Stimulated activated CD8-positive, alpha-beta memory T cell treated with anti-CD3 and anti-CD28 coated beads, Interleukin-7, amount 100 ng/mL, for 1 hour (primary cell): ENCODE measurements at places on chromosomes 1 and 21.

- no peak for DNase-seq
Measured at GRCh38 chr1:17984583-17984982, 123.0 kb upstream of the IGSF21 start.

- no peak for DNase-seq
Measured at GRCh38 chr1:66739401-66740157, 12.7 kb upstream of the DYNLT5 start.

GRCh38 chr1:225407755-225408154, 20.1 kb downstream of the LBR start:
- no peak for DNase-seq

DNA sequence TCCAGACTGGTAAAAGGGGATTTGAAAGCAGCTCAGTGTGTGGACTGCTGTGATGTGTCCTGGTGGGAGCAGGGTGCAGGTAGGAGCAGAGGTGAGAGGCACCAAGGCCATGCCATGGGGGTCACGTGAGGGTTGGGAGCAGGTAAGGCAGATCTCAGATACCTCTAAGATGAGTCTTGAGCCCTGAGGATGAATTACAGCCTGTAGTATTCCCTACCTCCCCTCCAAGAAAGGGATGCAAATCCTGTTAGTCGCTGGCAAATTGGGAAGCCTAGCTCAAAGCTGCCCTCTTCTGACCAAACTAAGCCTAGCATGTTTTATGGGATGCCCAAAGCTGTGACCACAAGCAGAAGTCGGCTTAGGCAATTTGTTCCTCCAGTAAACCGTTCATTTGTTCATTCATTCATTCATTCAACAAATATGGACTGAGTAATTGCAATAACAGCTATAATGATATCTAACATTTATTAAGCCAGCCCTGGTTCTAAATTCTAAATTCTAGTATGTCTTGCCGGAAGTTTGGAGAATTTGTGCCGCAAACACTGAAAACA, 3.9 kb upstream of the NUAK2 start:
- peak; percentile 20 for DNase-seq

- no peak for DNase-seq
Measured at GRCh38 chr1:201710632-201711597, 118.0 kb upstream of the IPO9 start.

GRCh38 chr1:226547754-226548191, 791 bp upstream of the STUM start:
- DNase-seq: peak; percentile 45

- no peak for DNase-seq
Measured at GRCh38 chr1:40751802-40752201, 31.8 kb upstream of the KCNQ4 start.

DNA sequence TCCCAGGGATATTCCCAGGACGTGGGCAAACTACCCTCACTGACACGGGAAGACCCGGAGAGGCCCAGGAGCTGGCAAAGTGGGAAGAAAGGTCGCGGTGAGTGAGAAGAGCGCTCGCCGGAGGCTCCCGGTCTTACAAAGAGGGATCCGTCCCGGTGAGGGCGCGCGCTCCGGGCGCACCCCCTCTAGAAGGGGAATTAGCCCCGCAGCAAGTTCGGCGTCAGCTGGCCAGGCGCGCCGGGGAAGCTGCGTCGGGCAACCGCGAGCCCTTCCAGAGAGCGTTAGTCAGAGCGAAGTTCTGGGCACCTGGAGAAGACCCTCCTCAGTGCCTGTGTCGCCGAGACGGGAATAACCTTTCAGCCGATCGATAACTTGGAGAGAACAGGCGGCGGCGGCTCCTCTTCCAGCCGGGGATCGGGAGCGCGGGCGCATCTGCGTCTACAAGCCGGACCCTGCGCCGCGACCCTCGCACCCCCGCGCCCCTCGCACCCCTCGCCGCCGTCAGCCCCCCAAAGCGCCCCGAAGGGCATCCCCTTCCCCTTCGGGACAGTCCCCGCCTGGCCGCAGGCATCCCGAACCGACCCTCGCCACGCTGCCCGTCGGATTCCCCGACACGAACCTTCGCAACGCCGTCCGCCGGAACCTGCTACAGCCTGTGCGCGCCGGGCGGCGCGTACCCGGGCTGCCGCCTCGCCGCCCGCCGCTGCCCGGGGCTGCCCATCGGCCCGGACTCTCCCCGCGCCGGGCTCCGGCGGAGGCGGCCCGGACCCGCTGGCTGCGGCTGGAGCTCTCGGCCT, 485 bp downstream of the SIPA1L2 start:
- DNase-seq: no peak

GRCh38 chr1:5745800-5746610, 246.2 kb downstream of the NPHP4 start:
- DNase-seq: peak; percentile 45

- DNase-seq: no peak
Measured at GRCh38 chr1:201503397-201504176, 3.3 kb downstream of the CSRP1 start.

- DNase-seq: no peak
Measured at GRCh38 chr1:85580872-85581801, 576 bp downstream of the CCN1 start.

GRCh38 chr1:212987702-212988322, 27.9 kb downstream of the ANGEL2 start:
- no peak for DNase-seq

GRCh38 chr21:27033471-27033870, 66.6 kb upstream of the ADAMTS5 start:
- DNase-seq: no peak

DNA sequence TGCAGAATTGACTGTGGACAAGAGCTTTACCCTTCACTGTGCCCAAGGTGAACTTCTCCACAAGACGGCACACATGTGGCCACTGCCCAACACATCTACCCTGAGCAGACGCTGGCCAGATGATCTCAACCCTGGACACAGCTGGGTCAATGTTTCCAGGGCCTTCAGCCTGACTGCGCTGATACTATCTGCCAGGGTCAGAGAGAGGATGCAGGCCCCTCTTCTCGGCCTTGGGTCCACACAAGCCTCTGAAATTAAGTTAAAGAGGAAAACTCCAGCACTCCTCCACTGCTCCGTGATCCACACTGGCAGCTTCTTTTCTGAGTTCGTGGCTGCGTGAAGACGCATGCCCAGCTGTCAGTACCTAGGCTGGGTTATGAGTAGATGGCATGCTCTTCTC, 58.1 kb downstream of the GLIS1 start:
- DNase-seq: no peak

DNA sequence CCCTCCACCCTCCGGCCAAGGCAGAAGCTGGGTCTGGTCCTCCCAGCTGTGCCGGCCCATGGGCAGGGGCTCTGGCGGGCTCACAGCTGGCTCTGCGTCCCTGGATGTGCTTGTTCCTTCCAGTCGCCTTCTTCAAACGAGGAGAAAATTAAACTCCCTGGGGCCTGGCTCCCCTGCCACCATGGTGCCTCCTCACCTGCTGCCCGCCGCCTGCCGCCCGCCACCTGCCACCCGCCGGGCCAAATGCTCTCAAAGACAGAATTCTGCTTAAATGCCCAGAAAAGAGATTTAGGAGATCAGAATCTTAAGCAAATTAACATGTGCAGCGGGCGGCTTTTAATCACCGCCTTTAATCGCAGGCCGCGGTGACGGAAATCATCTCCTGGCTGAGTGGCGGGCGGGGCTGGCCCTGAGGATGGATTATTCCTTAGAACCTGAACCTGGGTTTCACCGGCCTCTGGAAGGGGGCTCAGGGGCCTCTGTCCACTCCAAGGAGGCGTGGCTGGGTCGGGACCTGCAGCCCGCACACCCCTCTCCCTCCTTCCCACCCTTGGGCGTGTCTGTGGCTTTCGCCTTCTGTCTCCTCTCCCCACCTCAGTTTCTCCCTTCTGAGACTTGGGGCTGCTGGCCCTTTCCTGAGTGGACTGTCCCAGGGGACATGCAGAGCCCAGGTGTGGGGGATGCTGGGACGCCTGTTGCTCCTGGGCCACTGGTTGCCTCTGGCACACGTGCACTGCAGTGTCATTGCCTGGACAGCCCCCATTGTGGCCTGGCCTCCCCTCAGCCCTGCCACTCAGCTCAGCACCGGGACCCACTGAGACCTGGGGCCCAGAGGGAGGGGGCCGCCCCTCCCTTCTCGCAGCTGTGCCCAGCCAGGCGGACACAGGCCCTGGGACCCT, 10.5 kb upstream of the PLCH2 start:
- no peak for DNase-seq

GRCh38 chr1:226548256-226549093, at the start of gene STUM:
Gene STUM, plus strand, starts transcription at chr1:226548764. Its CDS starts 141 bp downstream, at chr1:226548905.
- no peak for DNase-seq

GRCh38 chr1:93255222-93256079, 74.9 kb downstream of the CCDC18 start:
- no peak for DNase-seq

- DNase-seq: no peak
Measured at GRCh38 chr1:37032660-37033354, 1.5 kb downstream of the GRIK3 start.

DNA sequence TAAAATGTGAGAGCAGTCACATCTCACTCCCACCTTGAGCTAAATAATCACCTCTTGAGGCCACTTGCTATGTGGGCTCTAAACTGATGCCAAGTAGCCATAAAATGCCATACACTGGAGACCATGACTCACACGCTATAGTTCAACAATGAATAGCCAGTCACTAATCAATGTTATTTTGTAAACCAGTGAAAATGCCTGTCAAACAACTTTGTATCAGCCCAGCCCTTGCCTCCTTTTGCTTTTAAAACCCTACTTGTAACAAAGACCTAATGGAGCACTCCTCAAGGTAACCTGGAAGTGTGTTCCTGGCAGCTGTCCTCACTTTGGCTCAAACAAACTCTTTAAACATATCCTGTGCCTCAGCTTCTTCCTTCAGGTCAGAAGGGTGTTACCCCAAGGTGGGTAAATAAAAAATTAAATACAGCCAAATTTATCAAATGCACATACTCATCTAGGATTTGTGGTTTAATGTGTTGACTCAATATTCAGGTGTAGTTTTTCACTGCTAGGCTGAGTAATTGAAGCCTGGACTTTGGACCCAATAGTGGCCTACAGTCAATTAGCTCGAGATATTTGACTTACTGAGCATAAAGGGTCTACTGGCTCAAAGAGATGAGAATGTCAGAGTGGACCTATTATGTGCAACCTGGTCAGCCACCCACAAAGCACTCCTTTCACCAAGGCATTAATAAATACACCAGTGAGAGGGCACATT, 154.3 kb downstream of the COQ8A start:
- no peak for DNase-seq

DNA sequence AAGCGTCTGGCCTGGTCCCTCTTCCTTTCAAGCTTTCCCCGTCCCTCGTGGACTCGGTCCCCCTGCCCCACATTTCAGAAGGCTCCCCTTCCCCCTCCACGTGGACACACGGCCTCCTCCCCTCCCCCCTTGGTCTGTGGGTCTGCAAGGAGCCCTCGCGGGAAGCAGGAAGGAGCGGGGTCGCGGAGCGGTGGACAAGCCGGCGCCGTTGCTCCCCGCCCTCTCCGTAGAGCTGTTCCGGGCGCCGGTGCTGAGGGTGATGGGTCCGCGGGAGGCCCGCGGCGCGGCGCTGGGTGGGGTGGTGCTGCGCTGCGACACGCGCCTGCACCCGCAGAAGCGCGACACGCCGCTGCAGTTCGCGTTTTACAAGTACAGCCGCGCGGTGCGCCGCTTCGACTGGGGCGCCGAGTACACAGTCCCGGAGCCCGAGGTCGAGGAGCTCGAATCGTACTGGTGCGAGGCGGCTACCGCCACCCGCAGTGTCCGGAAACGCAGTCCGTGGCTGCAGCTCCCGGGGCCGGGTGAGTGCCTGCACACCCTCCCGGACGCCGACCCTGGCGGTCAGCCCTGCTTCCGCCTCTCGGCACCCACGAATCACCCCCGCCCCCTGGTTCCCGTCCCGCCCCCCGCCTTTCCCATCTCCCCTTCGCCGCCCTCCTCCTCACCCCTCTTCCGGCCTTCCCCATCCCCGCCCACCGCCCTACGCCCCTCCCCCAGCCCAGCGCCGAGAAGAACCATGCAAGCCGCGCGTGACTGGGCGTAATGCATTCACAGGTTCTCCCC, 5.3 kb downstream of the FCRLB start:
- peak; percentile 47 for DNase-seq

GRCh38 chr1:208178091-208178529, 66.1 kb downstream of the PLXNA2 start:
- no peak for DNase-seq

GRCh38 chr21:43864962-43865539, at the start of gene AGPAT3:
Gene AGPAT3, plus strand, starts transcription at chr21:43865223. Its CDS starts 94,459 bp downstream, at chr21:43959682.
- no peak for DNase-seq

DNA sequence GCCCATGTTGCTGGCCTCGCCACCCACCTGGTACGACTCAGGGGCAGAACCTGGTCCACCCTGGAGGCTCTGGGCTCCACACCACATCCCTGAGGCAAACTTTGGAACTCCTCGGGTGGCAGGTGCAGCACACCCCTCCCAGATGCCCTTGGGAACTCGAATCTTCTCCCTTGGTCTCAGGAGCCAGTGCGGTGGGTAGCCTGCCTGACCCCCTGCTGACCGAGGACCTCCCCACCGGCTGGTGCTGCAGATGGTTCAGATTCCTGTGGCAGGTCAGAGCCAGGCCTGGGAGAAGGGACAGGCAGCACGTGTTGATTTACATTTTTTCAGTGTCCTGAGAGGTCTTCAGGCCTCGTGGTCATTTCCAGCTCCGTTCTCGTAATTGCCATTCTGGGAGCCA, 6.3 kb upstream of the CFAP410 start:
- no peak for DNase-seq

GRCh38 chr1:13828454-13829151, 128.6 kb downstream of the PRDM2 start:
- no peak for DNase-seq

DNA sequence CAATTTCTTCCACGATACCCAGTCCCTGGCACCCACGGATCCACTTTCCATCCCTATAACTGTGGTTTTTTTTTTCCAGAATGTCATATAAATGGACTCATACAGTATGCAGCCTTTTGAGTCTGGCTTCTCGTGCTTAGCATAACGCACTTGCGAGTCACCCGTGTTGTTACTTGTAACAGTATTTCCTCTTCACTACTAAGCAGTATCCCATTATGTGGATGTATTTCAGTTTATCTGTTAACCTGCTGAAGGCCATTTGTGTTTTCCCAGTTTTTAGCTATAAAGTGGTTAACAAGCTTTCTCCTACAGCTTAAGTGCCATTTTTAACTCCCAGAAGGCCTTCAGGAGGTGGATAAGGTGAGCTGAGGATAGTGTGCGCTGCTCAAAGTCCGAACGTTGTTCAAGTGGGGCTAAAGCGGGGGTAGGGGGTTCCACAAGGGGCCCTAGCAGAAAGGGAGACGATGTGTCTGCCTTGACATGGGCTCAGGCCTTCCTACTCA, 829 bp downstream of the ADAR start:
- no peak for DNase-seq

DNA sequence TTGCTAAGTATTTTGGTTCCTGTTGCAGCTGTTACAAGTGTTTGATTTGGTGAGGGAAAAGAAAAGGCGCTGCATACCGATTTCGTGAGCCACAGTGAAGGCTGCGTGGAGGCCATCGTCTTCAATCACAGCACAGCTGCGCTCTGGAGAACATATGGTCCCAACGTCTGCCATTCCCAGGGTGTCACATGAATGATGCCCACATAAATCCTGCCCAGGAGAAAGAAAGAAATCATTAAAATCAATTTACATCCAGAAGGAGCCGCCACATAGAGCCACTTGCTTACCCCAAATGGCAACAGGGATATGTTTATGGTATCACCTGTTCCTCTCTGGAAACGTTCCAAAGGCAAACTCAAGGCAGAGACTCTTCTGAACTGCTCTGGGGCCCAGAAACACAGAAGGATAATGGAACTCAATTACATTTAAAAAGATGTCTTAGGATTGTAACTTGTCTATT, 12.2 kb downstream of the ADAMTS5 start:
- no peak for DNase-seq

- DNase-seq: no peak
Measured at GRCh38 chr1:26403656-26404055, 7.0 kb upstream of the LIN28A start.

- DNase-seq: no peak
Measured at GRCh38 chr1:152505083-152505482, 5.5 kb upstream of the LCE5A start.
